ENCODE measurements at places on chromosomes 2 and 18.

DNA sequence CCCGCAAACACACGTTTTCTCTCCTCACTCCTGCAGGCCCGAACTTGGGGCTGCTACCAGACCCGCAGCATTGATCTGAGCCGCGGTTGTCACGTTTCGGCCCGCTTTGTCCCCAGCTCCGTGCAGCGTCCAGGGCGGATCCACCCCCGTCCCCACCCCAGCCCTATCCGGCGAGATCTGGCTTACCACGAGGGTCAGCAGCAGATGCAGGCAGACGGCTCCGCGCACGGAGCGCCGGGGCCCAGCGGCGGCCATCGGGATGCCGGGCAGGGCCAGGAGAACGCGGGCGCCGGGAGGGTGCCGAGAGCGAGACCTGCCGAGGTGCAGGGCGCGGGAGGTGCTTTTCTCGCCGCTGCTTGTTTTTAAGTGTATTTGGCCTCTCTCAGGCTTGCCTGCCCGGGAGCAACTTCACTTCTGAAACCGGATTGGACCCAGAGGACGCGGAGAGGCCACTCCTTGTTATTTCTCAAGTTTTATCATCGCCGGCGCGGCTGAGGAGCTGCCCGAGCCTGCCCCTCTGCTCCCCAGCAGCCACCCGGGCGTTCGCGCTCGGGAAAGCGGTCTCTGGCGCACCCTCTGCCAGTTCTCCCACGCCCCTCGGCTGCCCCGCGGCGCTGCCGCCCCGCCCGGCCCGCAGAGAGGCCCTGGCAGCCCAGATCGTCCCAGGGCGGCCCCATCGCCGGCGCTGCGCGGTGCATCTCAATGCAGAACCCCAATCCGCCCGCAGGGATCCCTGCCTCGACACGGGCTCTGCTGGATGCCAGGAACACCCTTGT, at the start of gene DSC3:
Gene DSC3, minus strand, starts transcription at position 337 of the 776 bp plus-strand sequence. Its CDS starts 82 bp downstream, at position 255.
- DNase-seq, result no peak

- DNase-seq, result no peak
These were observed 17.5 kb upstream of the PKDCC start for GRCh38 chr2:42030200-42030759.

DNA sequence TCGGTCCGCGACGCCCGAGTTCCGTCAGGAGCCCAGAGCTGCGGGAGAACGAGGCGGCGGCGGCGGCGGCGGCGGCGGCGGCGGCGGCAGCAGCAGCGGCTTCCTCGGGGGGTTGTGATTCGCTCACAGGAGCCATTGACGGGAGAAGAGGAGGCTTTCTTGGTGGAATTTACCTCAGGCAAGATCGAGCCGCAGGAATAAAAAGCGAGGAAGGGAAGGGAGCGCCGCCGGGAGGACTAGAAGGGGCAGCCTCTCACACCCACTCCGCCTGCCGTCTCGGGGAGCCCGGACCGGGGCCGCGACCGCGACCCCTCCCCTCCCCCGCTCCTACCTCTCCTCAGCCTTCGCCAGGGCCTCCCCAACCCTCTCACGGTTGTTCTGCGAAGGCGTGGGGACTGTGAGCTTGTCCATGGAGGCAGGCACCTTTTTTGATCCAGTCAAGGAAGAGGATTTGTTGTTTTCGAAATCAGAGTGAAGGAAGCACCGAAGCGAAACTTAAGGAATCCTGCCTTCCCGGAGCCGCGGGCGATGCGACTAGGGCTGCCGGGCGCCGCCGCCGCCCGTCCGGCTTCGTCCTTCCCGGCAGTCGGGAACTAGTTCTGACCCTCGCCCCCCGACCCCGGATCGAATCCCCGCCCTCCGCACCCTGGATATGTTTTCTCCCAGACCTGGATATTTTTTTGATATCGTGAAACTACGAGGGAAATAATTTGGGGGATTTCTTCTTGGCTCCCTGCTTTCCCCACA, 506 bp downstream of the BMPR2 start:
- DNase-seq, result no peak

DNA sequence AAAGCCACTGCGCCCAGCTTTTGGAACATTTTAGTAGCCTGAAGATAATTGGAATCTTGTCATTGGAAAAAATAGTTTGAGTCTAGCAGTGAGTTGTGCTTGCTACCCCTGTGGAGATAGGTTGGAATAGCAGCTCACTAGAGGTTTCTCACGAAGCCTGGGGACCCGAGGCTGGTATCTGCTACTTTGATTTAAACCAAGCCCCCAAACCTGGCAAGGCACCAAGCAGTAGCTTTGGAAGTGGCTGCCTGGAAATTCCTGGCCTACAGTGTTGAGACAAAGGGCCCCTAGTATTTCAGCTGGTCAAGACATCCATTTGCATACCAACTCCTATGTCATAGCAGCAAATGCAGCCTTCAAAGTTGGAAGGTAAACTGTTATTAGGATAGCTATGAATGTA, 42.1 kb downstream of the NOP58 start:
- no peak for DNase-seq

DNA sequence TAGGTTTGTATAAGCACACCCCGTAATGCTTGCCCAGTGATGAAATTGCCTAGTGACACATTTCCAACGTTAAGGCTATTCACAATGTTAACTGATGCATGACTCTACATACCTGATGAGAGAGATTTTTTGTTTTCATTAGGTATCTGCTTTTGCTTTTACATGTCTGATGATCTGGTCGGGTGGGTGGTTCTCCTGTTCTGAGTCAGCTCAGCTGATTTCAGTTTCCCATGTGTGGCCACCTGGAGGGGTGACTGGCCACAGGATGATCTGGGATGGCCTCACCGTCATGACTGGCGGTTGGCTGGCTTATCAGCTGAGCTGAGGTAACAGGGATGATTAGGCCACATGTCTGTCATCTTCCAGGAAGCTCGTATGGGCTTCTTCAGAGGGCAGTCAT, 33.8 kb upstream of the ACYP2 start:
- DNase-seq, result no peak

DNA sequence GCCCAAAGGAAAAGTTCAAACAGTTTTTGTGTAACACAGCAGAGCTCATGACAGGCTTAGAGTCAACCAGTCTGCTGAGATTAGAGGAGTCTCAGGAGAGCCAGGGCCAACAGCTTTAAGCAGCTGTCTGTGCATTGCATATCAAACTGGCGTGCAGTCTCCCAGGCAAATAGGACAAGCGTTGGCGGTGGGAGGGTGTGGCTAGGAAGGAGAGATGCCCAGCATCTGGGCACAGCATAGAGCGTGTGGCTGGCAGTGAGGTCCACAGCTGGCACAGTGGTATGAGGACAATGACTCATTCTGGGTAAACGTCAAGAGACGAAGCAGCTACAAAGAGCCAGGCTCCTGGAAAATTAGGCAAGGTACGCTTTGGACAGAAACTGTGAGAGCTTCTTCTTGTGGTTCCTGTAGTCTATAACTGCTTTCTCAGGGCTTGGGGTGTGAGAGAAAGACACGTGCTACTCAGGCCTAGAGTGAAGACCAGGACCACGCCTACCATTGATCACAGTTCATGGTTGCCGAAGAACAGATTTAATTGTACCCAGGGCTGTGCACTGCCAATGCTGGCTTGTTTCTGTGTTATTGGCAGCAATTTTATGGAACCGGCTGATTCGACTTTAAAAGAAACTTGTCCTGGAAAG, 14.8 kb downstream of the ZAP70 start:
- no peak for DNase-seq

DNA sequence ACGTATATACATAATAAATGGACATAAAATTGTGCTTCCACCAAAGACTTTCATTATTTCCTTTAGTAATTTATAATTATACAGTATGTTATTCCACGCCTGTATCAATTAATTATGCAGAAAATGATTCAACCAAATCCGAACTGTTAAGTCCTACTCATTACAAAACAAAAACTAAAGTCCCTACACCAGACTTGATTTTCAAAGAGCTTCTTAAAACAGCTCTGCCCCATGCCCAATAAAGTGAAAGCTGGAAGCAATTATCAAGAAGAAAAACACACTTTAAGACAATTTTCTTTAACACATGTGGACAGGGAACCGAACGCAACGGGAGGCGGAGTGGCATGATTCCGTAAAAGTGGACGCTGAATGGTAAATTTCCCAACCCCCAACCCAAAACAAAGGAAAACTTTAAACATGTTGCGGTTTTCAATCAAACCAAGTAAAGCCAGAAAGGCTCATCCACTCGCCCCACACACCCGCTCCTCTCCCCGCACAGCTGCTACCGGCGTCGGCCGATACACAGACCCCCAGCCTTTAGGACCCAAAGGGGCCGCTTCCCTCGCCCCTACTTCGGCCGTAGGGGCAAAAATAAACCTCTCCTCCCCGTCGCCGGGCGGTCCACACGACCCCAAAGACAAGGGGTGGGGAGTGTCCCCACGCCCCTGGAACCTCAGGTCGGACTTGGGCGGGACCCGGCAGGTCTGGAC, 705 bp downstream of the YES1 start:
- DNase-seq, result no peak

GRCh38 chr2:205352094-205352493, 330.2 kb upstream of the NRP2 start:
- no peak for DNase-seq

DNA sequence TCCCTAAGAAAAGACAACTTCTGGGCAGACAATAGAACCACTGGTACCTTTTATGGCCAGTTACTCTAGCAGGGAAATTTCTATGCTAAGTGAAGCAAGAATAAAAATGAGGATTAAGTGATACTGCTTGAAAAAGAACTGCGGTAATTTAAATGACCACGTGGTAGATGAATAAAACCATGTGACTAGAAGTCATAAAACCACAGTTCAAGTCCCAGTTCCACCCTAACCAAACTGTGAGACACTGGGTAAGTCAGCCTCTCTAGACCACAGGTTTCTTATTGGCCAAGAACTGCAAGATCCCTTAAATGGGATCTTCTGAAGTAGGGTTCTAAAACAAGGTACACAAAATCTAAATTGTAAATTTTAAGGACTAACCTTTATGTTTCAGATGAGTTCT, 12.7 kb downstream of the TMEM237 start:
- DNase-seq, result no peak

DNA sequence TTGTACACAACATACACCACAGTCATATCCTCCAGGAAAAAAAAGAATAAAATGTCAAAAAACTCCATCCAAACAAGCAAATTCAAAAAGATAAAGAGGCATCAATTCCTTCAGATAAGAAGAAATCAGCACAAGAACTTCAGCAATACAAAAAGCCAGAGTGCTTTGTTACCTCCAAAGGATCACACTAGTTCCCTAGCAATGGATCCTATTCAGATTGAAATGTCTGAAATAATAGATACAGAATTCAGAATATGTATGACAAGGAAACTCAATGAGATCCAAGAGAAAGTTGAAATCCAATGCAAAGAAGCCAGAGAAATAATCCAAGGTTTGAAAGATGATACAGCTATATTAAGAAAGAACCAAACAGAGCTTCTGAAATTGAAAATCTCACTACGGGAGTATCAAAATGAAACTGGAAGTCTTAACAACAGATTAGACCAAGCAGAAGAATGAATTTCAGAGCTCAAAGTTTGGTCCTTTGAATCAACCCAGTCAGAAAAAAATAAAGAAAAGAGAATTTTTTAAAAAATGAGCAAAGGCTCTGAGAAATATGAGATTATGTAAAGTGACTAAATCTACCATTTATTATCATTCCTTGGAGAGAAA, 80.6 kb downstream of the TRABD2A start:
- DNase-seq, result no peak

GRCh38 chr18:22705328-22705727, 227.8 kb upstream of the RBBP8 start:
- no peak for DNase-seq

GRCh38 chr2:238220274-238220891, 16.9 kb upstream of the ILKAP start:
- no peak for DNase-seq

GRCh38 chr2:239963646-239964205, 61.4 kb downstream of the NDUFA10 start:
- DNase-seq, result no peak

DNA sequence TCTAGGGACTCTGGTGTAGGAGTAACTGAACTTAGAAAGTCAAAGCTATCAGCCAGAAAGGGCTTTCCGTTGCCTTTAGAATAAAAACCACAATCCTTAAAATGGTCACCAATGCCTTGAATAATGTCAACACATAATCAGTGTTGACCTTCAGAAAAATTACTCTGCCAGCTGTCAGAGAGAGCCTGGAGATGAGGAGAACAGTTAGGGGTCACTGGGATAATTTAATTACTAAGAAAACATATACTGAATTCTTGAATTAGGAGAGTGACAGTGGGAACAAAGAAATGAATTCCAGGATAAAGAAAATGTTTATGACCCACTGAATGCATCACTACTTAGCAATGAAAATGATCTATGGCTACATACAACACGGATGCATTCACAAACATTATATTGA, 23.4 kb upstream of the UGP2 start:
- no peak for DNase-seq

DNA sequence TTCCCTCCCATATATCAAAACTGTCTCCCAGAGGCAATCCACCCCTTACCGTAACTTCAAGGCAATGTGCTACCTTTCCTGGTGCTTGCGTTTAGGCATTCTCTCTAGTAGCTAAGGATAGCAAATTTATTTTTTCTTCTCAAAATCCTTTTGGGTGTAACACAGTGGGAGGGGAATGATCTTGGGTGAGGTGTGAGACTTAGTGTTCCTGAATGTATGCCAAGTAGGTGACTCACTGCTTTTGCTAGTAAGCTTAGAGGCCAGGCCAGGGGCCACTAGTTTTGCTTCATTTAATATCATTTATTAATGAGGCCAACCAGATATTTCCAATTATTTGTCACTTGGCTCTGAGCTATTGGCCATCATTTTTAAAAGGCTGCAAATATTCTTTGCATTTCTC, 135.5 kb downstream of the NAPG start:
- DNase-seq, result no peak

DNA sequence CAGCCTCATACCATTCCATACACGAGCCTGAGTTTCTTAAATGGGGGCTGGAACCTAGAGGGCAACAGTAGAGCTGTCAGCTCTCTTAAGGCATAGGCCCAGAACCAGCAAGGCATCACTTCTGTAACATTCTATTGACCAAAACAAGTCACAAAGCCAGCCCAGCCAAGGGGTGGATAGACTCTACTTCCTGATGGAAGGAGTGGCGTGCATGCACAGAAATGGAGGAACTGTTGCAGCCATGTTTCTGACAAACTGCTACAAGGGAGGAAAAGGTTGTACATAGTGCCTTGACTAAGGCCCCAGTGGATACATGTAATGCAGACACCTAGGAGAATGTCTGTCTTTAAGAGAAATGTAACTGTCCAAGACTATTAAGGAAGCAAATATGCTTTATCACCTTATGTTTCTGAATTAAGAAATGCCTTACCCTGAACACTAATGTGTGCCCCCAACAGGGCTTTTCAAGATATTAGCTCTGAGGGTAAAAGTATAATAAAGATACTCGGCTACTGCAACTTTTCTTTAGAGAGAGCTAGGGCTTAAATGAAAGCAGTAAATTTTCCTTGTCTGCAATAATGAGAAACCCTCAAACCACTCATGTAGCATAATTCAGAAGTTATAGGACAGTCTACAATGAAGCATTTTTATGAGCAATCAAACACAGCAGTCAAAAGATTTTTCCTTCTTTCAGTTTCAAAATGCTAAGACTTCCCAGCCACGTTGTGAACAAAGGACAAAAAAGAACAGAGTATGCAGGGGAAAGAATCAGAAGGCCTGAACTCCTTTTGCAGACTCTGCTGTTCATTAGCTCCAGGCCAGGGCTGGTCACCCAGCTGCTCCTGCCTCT, 35.1 kb upstream of the CDC42EP3 start:
- DNase-seq, result no peak

- DNase-seq, result no peak
These were observed 75.5 kb upstream of the TXNDC2 start for GRCh38 chr18:9810299-9810698.

- DNase-seq, result no peak
These were observed 60.4 kb downstream of the C18orf63 start for GRCh38 chr18:74375999-74376398.

- no peak for DNase-seq
These were observed 99.2 kb downstream of the SMAD7 start for GRCh38 chr18:48851599-48851960.

GRCh38 chr2:69013840-69014821, 1.2 kb downstream of the ANTXR1 start:
- no peak for DNase-seq

All from COR-L47 (cell line).